ENCODE measurements at places on chromosomes 6 and 20. TPM values are rescaled to one million over a fixed set of nuclear protein-coding genes. Genes with fewer than 3 reads are reported as not detected.

GRCh38 chr6:25137480-25137879 is 141.7 kb upstream of the CARMIL1 start:
- H3K27me3 ChIP-seq: no peaks in the 10 kb centered on the region
- peaks cover 45% of the 10 kb centered on the region for H3K36me3 ChIP-seq
- H3K27ac ChIP-seq: peak overlapping the region; percentile 97
- H3K4me1 ChIP-seq: peaks cover 8% of the 10 kb centered on the region
- H3K4me3 ChIP-seq: peak overlapping the region; percentile 68

GRCh38 chr20:45153752-45154151 is 20.9 kb upstream of the PI3 start:
- DNase-seq: no peak
- H3K36me3 ChIP-seq: no peaks in the 10 kb centered on the region
- no peak overlapping the region for H3K4me3 ChIP-seq
- H3K27ac ChIP-seq: no peak overlapping the region
- H3K4me1 ChIP-seq: no peaks in the 10 kb centered on the region

GRCh38 chr6:21393441-21394165 is 199.9 kb upstream of the SOX4 start:
- H3K27me3 ChIP-seq: no peaks in the 10 kb centered on the region
- peaks cover 6% of the 10 kb centered on the region for H3K4me1 ChIP-seq
- no peak overlapping the region for H3K4me3 ChIP-seq

DNA sequence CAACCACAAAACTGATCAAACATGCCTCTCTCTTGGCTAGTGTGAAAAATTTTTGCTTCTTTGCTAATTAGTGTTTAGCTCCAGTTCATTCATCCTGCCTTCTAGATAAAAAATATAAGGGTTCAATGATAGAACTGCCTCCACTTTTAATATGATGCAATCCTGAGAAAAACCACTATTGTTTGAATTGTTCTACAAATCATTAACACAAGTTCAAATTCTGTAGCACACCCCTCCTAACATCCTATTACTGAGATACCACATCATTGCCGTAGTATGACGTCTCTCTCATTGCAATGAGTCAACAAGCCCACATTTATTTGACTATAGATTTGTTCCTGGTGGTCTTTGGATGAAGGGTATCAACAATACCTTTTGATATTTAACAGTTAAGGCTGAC is 365.8 kb upstream of the OPRM1 start:
- H3K27ac ChIP-seq: no peak overlapping the region
- no peaks in the 10 kb centered on the region for H3K27me3 ChIP-seq
- H3K36me3 ChIP-seq: no peaks in the 10 kb centered on the region
- no peak for DNase-seq

- H3K27ac ChIP-seq: peak overlapping the region; percentile 55
- H3K27me3 ChIP-seq: no peaks in the 10 kb centered on the region
- H3K4me1 ChIP-seq: peaks cover 8% of the 10 kb centered on the region
- no peaks in the 10 kb centered on the region for H3K36me3 ChIP-seq
Observed at GRCh38 chr20:36461600-36462439, 79.5 kb upstream of the MYL9 start.

DNA sequence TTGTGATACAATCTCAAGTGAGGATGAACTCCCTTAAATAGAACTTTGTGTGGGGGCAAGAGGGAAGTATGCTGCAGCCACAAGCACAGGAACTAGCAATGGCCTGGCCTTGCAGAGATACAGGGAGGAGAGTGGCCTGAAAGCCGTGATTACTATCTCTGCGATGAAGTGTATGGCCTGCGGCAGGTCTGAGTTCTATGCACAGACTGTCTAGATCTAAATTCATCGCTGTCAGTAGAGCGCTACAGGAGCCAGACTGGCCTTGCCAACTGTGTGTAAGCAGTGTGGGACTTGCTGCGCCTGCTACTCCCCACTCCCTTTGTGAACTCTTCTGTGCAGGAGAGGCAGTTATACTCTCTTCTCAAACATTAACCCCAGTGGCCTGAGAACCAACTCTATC is 997.0 kb downstream of the GRIK2 start:
- H3K4me3 ChIP-seq: no peak overlapping the region
- H3K27me3 ChIP-seq: no peaks in the 10 kb centered on the region
- H3K27ac ChIP-seq: no peak overlapping the region
- no peak for DNase-seq
- no peaks in the 10 kb centered on the region for H3K4me1 ChIP-seq
- no peaks in the 10 kb centered on the region for H3K36me3 ChIP-seq

DNA sequence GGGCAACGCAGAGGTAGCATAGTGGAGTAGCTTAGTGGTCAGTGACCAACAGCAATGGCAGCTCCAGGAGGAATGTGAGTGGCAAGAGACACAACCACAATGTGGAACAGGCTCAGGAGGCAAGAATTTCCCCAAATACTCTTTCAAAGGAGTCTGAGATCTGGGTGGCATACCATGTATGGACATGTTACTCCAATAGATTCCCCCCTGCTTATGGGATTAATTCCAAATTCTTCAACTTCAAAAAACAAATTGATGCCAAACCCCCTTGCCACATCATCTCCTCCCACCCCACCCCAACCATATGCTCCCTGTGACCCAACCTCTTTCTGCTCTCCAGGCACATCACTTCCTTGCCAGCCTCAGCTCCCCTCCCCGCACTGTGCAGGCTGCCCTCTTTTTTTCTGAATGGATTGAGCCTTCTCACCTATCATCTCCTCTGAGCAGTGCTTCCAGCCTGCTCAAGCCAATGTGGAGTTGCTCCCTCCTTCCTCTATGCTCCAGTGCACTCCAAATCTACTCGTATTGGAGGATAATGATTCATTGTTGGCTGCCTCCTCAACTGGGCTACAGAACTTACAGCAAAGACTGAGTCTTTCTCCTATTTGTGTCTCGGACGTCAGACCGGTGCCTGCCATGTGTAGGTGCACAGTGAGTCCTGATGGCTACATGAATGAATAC is 93.0 kb upstream of the CEP85L start:
- no peak overlapping the region for H3K27ac ChIP-seq
- no peaks in the 10 kb centered on the region for H3K27me3 ChIP-seq
- H3K4me1 ChIP-seq: peaks cover 10% of the 10 kb centered on the region
- DNase-seq: no peak

GRCh38 chr20:57753332-57754164 is 43.7 kb upstream of the PMEPA1 start:
- H3K36me3 ChIP-seq: no peaks in the 10 kb centered on the region
- no peaks in the 10 kb centered on the region for H3K4me1 ChIP-seq
- DNase-seq: no peak
- no peak overlapping the region for H3K27ac ChIP-seq
- no peak overlapping the region for H3K4me3 ChIP-seq

DNA sequence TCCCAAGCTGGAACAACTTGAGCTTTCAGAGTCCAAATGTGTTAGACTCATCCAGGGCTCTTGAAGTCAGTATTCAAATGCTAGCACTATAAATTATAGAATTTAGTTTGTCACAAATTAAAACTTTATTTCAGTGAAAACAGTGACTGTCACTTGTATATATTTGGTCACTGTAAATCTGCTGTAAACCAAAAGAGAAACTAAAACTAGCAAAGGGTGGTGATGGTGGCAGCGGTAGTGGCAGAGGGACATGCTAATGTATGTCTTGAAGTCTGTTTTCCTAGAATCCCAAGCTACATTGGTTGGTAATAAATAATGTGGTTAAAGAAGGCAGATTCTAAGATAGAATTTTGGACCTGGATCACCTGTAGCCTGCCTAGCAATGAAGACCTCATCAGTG is 140.4 kb upstream of the CENPW start:
- H3K27ac ChIP-seq: no peak overlapping the region
- DNase-seq: no peak
- H3K27me3 ChIP-seq: no peaks in the 10 kb centered on the region
- no peaks in the 10 kb centered on the region for H3K4me1 ChIP-seq

- no peak for DNase-seq
- no peaks in the 10 kb centered on the region for H3K36me3 ChIP-seq
- no peak overlapping the region for H3K27ac ChIP-seq
- no peaks in the 10 kb centered on the region for H3K4me1 ChIP-seq
- no peaks in the 10 kb centered on the region for H3K27me3 ChIP-seq
Observed at GRCh38 chr20:59810449-59811187, 122.8 kb downstream of the SYCP2 start.

TRIM10 gene
- 0.57 TPM for total RNA-seq

SLC17A9 gene
- total RNA-seq: 1.2 TPM

TRIM40 gene
- 0.09 TPM for total RNA-seq

HCRTR2 gene
- total RNA-seq: 0.09 TPM

BCAS4 gene
- total RNA-seq: 17.5 TPM

VWA7 gene
- total RNA-seq: 0.76 TPM

BANF2 gene
- total RNA-seq: 0.14 TPM
